ENCODE measurements at places on chromosomes 4 and X. TPM values are rescaled to one million over a fixed set of nuclear protein-coding genes. Genes with fewer than 3 reads are reported as not detected.

GRCh38 chr4:184760681-184761080, 26.8 kb upstream of the CENPU start:
- DNase-seq, result no peak

The SSX4B gene
- total RNA-seq, result not detected

- no peak for DNase-seq
Observed at GRCh38 chr4:163175971-163176958, 9.6 kb upstream of the NAF1 start.

GRCh38 chr4:40515037-40515397, 114.6 kb downstream of the RBM47 start:
- DNase-seq, result no peak

- DNase-seq, result no peak
Observed at GRCh38 chrX:70033348-70034051, 16.2 kb downstream of the AWAT2 start.

The RAI2 gene
- 28.0 TPM for total RNA-seq

DNA sequence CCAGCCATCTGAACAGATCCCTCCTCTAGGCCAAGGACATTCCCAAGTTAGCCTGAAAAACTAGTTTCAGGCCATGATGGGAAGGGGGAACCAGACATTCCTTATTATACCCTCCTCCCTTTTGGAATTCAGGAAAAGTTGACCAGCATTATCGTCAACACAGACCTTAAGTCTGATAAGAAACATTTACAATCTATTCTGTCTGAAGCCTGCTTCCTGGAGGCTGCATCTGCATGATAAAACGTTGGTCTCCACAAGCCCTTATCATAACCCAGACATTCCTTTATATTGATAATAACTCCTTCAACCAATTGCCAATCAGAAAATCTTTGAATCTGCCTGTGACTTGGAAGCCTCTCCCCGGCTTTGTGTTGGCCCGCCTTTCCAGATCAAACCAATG, 44.3 kb downstream of the EFHC2 start:
- DNase-seq, result no peak

- no peak for DNase-seq
Observed at GRCh38 chr4:110953898-110954297, 331.0 kb upstream of the PITX2 start.

DNA sequence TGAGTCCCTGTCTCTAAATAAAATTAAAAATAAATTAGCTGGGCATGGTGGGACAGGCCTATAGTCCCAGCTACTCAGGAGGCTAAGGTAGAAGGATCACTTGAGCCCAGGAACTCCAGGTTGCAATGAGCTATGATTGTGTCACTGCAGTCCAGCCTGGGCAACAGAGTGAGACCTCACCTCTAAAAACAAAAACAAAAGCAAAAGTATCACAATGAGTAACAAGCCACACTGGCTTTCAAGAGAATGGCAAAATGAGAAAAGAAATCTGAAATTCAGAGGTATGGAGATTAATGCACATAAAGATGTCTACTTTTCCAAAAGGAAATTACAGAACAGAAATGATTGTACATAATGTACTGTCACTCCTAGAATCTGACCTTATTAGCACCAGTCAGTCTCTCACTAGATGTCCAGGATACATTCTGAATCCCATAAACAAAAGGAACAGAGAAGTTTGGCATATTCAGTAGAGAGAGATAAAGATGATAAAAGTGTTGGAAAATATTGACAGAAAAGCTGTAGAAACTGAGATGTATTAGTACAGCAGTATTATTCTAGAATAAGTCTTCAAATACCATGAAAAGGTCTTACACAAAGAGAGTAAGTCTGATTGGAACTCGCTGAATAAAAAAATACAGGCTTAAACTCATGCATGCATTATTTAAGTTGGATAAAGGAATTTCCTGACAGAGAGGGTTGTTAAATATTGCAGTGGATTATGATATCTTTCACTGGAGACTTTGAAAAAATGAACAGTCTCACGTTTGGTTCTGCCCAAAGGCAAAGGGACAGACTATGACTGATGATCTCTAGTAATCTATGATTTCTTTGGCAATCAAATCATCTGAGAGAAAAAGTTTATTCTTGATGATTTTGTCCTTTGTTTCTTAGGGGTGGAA, 102.5 kb downstream of the SH3RF1 start:
- no peak for DNase-seq

DNA sequence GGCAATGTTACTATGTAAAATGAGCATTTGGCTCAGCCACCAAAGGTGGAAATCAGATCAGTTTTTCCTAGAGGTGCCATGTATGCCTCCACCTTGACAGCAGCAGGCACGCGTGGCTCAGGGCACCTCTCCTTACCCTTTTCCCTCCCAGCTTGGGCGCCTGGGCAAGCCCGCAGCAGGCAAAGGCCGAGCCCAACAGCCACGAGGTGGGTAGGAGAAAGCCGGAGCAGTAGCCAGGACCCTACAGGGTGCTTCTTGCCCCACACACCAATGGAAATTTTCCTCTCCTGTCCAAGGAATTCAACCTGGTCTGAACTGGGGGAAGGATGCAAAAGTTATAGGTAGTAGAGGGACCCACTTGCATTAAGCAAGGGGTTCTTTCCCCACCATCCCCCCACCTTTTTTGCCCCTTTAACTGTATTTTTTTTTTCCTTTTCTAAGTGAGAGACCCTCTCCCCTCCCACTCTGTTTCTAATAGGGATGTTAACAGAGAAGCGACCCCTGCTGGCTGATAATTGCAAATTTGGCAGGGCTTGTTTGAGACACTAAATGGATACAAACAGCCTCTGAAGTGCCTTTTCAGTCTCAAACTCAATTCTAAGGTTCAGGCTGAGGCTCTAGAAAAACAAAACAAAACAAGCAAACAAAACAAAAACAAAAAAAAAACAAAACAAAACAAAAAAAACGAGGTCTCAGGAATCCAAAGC, 895.1 kb downstream of the PCDH18 start:
- no peak for DNase-seq

The SPIN2A gene
- total RNA-seq, result 1.4 TPM

The TMSB15C gene
- total RNA-seq, result 1.4 TPM

The CD40LG gene
- total RNA-seq, result not detected

The AADAT gene
- total RNA-seq, result 9.1 TPM

- DNase-seq, result no peak
Observed at GRCh38 chr4:188722911-188723310, 583.7 kb downstream of the TRIML1 start.

All from ureter (tissue), 1 donor.